ENCODE measurements at places on chromosomes 2 and 18. TPM values are rescaled to one million over a fixed set of nuclear protein-coding genes. Genes with fewer than 3 reads are reported as not detected.

DNA sequence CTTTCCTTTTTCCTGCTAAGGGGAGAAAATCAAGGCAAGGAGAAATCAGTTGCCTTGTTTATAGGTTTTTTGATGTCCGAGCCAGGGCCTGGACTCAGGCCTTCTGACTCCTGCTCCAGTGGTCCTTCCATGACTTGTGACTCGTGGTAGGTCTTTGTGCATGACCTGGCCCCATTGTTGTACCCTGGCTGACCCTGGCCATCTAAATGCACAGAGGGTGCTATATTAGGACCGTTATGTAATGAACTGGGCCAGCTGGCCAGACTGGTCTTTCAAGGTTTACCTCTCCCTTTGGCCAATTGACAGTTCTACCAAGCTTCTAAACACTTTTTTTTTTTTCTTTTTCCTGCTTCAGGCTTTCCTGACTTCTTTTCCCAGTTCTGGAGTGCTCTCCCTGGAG, 81.1 kb downstream of the SETBP1 start:
- DNase-seq, result no peak

DNA sequence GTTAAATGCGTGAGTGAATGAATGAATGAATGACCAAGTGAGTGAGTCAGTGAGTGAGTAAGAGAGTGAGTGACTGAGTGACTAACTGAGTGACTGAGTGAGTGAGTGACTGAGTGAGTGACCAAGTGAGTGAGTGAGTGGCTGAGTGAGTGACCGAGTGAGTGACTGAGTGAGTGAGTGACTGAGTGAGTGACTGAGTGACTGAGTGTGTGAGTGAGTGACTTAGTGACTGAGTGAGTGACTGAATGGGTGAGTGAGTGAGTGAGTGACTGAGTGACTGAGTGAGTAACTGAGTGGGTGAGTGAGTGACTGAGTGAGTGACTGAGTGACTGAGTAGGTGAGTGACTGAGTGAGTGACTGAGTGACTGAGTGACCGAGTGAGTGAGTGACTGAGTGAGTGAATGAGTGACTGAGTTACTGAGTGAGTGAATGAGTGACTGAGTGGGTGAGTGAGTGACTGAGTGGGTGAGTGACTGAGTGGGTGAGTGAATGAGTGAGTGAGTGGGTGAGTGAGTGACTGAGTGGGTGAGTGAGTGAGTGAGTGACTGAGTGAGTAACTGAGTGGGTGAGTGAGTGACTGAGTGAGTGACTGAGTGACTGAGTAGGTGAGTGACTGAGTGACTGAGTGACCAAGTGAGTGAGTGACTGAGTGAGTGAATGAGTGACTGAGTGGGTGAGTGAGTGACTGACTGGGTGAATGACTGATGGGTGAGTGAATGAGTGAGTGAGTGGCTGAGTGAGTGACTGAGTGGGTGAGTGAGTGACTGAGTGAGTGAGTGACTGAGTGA, 11.3 kb downstream of the MAL start:
- DNase-seq, result no peak

Gene RRM2
- 53.8 TPM for polyA plus RNA-seq

- DNase-seq, result no peak
These were observed 507 bp downstream of the RTKN start for GRCh38 chr2:74441170-74441689.

DNA sequence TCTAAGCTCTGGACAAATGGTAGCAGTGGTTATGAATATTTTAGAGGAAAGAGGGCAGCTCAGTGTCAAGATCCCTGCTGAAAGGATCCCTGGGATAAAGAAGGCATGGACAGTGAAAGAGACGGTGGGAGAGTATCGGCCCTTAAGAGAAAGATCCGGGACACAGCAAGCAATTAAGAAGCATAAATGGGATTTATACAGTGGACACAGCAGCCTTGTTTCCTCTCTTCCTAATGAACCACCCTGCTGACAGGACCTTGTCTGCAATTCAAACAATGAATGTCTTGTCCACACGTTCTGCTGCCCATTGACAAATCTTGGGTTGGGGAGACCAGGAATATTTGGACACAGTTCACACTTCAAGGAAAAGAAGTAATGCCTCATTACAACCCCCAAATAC, 16.5 kb downstream of the CPLX4 start:
- no peak for DNase-seq

GRCh38 chr2:7601990-7602389, 684.8 kb downstream of the RNF144A start:
- DNase-seq, result no peak

GRCh38 chr2:114405247-114406116, 37.0 kb upstream of the DPP10 start:
- peak; percentile 62 for DNase-seq

Gene DNAH7
- polyA plus RNA-seq, result 0.25 TPM

DNA sequence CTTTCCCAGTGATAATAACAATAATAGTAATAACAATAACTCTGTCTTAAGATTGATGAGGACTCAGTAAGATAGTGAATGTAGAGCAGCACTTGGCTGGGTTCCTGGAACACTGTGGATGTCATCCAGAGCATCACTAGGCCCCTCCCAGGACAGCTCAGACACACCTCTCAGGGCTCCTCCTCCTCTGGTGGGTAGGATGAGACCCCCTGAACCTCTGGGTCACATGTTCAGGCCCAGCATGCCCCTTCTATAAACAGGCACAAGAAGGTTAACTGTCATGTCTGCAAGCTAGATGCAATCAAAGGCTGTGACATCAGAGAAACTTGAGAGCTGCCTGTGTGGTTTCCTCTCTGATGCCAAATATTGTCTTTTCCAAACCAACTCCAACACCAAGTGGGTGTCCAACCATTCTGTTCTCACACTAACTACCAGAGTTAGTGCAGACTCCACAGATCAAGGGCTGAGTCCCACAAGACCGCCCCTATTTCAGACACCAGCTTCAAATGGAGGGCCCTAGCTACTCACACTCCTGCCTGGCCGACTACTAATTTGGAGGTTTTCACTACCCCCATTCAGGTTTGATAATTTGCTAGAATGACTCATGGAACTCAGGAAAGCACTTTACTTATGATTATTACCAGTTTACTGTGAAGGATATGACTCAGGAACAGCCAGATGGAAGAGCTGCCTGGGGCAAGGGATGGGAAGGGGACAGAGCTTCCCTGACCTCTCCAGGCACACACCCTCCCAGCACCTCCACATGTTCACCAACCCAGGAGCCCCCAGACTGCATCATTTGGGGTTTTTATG, 46.4 kb upstream of the BZW1 start:
- no peak for DNase-seq

GRCh38 chr18:46950064-46950656, 32.8 kb downstream of the KATNAL2 start:
- no peak for DNase-seq

Gene HK2
- polyA plus RNA-seq, result 8.6 TPM

Gene HOXD11
- not detected for polyA plus RNA-seq

Gene SOCS6
- 14.5 TPM for polyA plus RNA-seq

- DNase-seq, result peak; percentile 65
These were observed 247.5 kb upstream of the LRATD1 start for GRCh38 chr2:14385043-14385442.

DNA sequence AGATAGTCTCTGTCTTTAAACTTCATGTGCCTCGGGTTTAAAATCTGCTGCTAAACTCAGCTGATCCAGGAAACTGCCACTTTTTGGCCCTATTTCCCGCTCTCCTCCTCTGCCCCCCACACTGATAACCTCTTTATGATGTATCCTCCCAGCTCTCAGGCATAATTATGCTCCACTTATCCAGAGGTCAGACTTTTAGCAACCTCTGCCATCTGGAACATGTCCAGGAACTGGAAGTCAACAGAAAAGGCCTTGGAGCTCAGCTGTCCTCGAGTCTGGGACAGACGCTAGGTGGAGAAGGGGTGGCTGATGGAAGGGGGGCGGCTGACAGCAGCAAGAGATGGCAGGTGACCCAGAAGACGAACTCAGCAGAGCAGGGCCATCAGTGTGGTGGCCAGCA, 41.2 kb downstream of the ASAP2 start:
- DNase-seq, result peak; percentile 66

Gene UPP2
- not detected for polyA plus RNA-seq

GRCh38 chr2:160324161-160324800, 124.2 kb upstream of the ITGB6 start:
- peak; percentile 69 for DNase-seq

Gene SLC11A1
- polyA plus RNA-seq, result 2.0 TPM

DNA sequence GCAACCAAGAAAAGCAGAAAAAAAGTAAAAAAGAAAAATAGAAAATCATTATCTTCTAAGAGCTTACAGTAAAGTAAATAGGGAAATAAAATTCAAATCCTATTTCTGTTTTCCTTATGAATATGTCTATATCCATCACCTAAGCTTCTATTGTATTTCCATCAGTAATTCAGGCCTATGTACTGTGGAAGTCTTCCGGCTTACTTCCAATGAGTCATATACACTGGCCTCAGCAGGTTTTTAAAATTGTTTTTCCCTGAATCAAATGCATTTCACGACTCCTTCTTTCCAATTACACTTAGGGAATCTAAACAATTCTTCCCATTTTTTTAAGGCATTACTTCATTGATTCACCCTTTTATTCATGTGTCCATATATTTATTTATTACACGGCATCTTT, 164.7 kb downstream of the CCDC102B start:
- no peak for DNase-seq

- no peak for DNase-seq
These were observed 75.6 kb downstream of the SRD5A2 start for GRCh38 chr2:31505111-31505510.

- peak; percentile 64 for DNase-seq
These were observed 1.3 kb downstream of the SPTBN1 start for GRCh38 chr2:54457323-54458023.

DNA sequence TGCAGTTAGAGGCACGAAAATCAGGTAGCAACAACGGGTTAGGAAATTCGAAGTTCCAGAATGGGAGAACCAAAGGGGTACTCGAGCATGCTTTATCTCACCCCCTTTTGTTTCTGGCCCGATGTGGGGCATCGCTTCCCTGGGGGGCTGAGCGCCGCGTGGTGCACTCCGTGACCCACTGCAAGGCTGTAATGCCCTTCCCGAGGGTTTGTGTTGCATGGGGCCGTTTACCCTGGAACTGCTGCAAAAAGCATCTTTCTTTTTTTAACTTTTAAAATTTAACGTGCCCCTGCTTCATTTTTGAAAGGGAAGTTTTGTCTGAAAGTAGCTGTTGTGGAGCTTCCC, 4.8 kb downstream of the GDF7 start:
- no peak for DNase-seq

DNA sequence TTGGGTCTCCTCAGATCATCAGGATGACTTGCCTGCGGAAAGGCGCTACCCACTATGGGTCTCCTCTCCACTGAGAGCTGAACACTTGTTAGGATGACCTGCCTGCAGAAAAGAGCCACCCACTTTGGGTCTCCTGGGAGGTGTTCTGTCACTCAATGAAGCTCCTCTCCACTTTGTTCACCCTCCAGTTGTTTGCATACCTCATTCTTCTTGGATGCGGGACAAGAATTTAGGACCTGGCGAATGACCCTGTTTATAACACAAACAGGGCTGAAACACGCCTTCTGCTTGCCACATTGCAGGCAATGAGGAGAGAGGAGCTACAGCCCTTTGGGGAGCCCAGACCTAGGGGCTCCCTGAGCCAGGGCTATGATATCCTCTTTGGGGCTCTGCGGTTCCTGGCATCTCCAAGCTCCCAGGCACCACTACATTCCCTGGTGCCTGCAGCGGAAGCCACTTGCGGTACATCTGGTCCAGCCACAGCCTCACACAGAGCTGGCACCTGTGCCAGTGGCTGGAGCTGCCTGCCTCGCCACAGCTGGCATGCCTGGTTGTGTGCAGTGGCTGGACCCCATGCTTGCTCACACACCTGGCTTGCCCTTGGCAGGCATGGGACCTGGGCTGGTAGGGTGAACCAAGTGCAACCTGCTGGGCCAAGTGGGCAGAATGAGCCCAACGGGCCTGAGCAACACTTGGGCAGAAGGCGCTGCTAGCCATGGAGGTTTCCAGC, 20.6 kb downstream of the ANKRD29 start:
- no peak for DNase-seq

Gene SCYGR4
- polyA plus RNA-seq, result not detected

DNA sequence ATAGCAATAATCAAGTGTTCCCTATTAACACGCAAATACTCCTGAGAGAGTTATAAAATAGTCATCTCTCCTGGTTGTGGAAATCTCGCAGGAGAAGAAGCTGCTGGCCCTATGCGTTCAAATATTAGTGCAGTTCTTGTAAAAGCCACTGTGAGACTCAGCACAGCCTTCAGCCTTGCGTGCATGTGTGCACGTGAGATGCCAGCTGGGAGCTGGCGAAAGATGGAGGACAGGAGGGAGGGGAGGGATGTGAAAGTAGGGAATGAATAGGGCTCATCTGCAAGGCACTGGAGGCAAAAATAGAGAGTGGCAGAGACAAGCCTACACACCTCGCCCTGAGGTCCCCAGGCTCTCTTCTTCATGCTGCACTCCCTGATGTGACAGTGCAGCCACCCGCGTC, 126.5 kb downstream of the INO80D start:
- DNase-seq, result no peak

Gene IL36RN
- polyA plus RNA-seq, result not detected

GRCh38 chr18:49013961-49014604, 63.3 kb upstream of the SMAD7 start:
- DNase-seq, result no peak

DNA sequence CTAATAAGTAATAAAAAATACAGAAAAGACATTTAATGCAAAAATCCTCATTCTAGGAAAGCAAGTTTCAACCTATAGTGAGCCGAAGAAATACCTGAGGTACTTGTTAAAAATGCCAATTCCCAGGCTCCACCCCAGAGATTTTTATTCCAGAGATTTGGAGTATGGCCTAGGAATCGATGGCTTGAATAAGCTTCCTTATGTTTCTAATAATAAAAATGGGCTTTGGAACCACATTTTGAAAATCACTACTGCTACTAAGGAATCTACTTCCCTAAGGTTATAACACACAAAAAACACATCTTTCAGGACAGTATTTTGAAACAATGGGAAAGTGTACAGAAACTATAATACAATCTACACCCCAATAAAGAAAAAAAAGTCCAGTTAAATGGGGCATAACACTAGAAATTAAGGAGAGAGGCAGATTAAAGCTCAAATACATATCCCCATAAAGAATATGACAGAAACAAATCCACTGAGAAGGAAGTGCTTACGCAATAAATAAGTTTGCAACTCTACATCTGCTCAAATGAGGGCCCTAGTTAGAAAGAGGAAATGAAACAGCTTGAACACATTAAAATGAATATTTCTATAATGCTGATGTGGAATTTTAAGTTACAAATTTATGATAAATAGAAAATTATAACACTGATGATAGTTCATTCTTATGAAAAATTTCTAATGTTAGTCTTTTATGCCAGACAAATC, 103.7 kb downstream of the EPB41L3 start:
- DNase-seq, result peak; percentile 87

- no peak for DNase-seq
These were observed 37.9 kb downstream of the CDH20 start for GRCh38 chr18:61371111-61371510.

- no peak for DNase-seq
These were observed 1.1 kb downstream of the COPS9 start for GRCh38 chr2:240134956-240135520.

GRCh38 chr2:134352844-134353243, 99.0 kb downstream of the MGAT5 start:
- DNase-seq, result no peak

All from muscle of leg (tissue), 16 donors.